ENCODE measurements at places on chromosomes 4 and X. TPM values are rescaled to one million over a fixed set of nuclear protein-coding genes. Genes with fewer than 3 reads are reported as not detected.

- H3K36me3 ChIP-seq = no peaks in the 10 kb centered on the region
- DNase-seq = no peak
- no peaks in the 10 kb centered on the region for H3K27me3 ChIP-seq
- H3K4me1 ChIP-seq = peaks cover 45% of the 10 kb centered on the region
- H3K27ac ChIP-seq = peak overlapping the region; percentile 67
Measured at GRCh38 chr4:53022513-53023100, 160.5 kb downstream of the RASL11B start.

- no peaks in the 10 kb centered on the region for H3K36me3 ChIP-seq
- DNase-seq = no peak
- no peak overlapping the region for H3K27ac ChIP-seq
- H3K4me3 ChIP-seq = no peak overlapping the region
- H3K4me1 ChIP-seq = no peaks in the 10 kb centered on the region
- H3K27me3 ChIP-seq = no peaks in the 10 kb centered on the region
Measured at GRCh38 chrX:100717363-100717762, 14.6 kb downstream of the SYTL4 start.

DNA sequence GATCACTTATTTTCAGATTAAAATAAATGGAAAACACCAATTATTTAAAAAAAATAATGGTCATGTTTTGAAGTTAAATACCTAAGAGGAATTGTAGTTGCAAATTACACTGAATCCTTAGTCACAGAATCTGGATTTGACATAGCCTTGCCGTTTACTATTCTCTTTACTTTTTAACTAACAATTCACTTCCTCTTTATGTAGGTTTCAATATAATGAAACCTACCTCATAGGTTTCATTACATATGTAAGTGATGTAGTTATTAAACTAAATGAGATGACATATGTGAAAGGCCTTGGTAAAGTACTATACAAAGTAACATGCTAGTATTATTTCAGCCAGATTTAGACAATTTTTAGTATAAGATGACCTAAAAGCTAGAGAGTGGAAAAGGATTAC is 6.5 kb downstream of the SPP1 start:
- H3K4me1 ChIP-seq = no peaks in the 10 kb centered on the region
- no peak overlapping the region for H3K27ac ChIP-seq
- peaks cover 10% of the 10 kb centered on the region for H3K27me3 ChIP-seq
- H3K36me3 ChIP-seq = no peaks in the 10 kb centered on the region

- no peak for DNase-seq
- no peaks in the 10 kb centered on the region for H3K36me3 ChIP-seq
- no peak overlapping the region for H3K27ac ChIP-seq
- no peaks in the 10 kb centered on the region for H3K4me1 ChIP-seq
- H3K27me3 ChIP-seq = no peaks in the 10 kb centered on the region
- H3K4me3 ChIP-seq = no peak overlapping the region
Measured at GRCh38 chr4:17915439-17915838, 104.7 kb downstream of the NCAPG start.

MPP1 gene
- 72.4 TPM for total RNA-seq
